ENCODE measurements at places on chromosomes 2 and 18. TPM values are rescaled to one million over a fixed set of nuclear protein-coding genes. Genes with fewer than 3 reads are reported as not detected.

DNA sequence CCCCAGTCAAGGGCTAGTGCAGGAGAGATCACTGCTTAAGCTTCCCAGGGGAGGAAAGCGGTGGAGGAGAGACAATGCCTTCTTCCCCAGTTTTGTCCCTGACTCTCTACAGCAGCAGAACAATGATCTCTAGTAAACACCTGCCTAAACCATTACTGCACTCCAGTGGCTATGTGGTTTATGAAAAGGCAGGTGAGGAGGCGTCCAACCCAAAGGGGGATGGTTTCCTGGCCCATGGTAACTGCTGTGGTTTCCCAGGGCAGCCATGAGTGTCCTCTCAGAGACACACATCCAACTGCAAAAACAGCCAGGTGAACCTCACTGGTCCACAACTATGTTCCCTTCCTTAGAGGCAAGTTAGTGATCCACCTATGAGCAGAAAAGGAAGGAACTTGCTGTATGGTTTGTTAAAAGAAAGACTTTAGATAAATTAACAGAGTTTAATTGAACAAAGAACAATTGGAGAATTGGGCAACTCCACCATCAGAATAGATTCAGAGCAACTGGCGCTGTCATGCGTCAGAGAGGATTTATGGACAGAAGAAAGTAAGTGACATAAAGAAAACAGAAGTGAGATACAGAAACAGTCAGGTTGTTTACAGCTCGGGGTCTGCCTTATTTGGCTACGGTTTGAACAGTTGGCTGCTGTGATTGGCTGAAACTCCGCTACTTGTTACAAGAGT is 4.8 kb upstream of the TTC39C start:
- no peak for DNase-seq

DNA sequence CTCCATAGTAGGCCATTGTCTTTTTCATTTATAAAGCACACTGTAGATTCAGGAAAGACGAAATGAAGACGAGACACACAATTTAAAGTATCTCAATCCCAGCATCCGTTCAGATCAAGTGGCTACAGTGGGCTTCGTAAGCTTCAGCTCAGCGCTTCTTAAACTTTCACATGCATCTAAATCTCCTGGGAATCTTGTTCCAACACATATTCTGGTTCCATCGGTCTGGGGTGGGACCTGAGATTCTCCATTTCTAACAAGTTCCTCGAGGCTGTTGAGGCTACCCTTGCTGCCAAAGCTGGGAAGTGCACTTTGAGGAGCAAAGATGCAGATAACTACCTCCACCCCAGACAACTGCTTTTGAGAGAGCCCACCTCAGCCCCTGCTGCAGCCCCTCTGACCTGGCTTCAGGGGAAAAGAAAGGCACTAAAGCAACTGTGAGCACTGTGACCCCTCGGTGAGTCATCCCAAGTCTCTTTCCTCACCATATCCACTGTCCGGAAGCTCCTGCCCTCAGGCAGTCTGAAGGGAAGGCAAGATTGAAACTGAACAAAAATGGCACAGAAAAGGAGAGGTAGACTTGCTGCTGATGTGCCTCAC is 201.1 kb upstream of the FBXO11 start:
- DNase-seq = no peak

- no peak for DNase-seq
Measured at GRCh38 chr2:36396878-36397539, 41.4 kb downstream of the CRIM1 start.

- no peak for DNase-seq
Measured at GRCh38 chr2:216652566-216652965, 19.3 kb downstream of the IGFBP2 start.

- DNase-seq = no peak
Measured at GRCh38 chr2:16277117-16277516, 336.8 kb downstream of the MYCN start.

Gene PLGLB2
- total RNA-seq = 1.5 TPM

All from endothelial cell (in vitro differentiated cells).